ENCODE measurements at places on chromosomes 5 and 9.

- DNase-seq = no peak
These were observed 141.7 kb upstream of the PRLR start for GRCh38 chr5:35371951-35372426.

GRCh38 chr5:108386345-108387061 lies 4.6 kb upstream of the FBXL17 start:
- no peak for DNase-seq

GRCh38 chr5:147968855-147969254 lies 62.5 kb upstream of the C5orf46 start:
- no peak for DNase-seq

GRCh38 chr9:98597236-98597771 lies 111.4 kb downstream of the GABBR2 start:
- no peak for DNase-seq

- no peak for DNase-seq
These were observed 34.0 kb upstream of the AFAP1L1 start for GRCh38 chr5:149237662-149238061.

GRCh38 chr5:53820119-53820801 lies 259.8 kb downstream of the NDUFS4 start:
- DNase-seq = no peak

DNA sequence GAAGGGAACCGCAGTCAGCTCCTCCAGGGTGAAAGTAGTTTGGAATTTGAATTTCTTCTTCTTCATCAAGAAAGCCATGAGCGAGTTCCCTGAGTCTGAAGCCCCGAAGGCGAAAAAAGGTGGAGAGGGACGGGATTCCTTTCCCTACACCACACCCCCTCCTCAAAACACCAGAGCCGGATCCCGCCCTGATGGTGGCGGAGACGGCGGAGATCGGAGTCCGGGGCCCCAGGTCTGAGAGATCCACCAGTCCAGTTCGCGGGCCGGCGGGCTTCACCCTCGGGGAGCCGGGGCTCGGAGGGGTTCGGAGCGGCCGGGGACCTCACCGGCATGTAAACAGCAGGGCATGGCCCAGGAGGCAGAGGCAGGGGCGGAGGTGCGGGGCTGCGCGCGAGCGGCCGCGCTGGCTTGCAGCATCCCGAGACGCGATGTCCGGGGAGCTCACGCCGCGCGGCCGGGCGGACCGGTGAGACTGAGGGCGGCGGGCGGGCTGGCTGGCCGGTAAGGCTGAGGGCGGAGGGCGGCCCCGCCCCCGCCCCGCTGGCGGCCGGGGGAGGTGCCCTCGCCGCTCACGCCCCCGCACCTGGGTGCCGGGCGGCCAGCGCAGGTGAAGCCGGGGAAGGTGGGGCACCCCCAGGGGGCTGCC lies 606 bp downstream of the EEIG1 start:
- peak; percentile 60 for DNase-seq

GRCh38 chr5:95283022-95283615 lies 1.8 kb downstream of the MCTP1 start:
- no peak for DNase-seq

GRCh38 chr5:174644923-174645322 lies 79.5 kb upstream of the MSX2 start:
- no peak for DNase-seq

DNA sequence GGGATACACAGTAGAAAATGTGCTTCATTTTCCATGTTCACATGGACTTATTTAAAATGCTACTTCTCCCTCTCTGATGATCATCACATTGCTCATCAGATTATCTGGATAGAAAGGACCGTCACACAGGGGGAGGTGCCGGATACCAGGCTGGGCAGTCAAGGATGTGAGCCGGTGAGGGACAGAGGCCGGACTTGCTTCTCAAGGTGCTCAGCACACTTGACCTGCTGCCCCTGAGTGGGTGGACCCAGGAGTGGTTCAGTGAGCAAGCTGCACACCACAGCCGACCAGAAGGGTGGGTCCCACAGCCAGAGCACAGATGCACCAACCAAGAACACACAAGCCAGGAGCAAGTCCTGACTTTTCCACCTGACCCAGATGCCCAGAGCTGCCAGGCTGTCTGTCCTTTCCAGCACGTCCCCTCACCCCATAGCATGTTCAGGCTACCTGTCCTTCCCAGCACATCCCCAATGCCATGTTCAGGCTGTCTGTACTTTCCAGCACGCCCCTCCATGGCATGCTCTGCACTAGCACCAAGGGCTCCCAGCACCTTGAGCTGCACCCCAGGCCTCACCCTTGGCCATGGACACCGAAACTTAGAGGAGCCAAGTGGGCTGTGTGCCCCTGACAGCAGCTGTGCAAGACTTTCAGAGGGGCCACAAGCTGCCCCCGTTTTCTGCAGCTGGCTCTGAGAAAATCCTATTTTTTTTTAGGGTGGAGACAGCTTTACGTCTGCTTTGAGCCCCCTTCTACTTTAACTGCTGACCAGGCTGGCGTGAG lies 77.8 kb downstream of the SECISBP2 start:
- DNase-seq = no peak

GRCh38 chr5:119353686-119354366 lies 2.0 kb upstream of the TNFAIP8 start:
- peak; percentile 65 for DNase-seq

GRCh38 chr9:35481347-35481975 lies 8.4 kb upstream of the RUSC2 start:
- no peak for DNase-seq

DNA sequence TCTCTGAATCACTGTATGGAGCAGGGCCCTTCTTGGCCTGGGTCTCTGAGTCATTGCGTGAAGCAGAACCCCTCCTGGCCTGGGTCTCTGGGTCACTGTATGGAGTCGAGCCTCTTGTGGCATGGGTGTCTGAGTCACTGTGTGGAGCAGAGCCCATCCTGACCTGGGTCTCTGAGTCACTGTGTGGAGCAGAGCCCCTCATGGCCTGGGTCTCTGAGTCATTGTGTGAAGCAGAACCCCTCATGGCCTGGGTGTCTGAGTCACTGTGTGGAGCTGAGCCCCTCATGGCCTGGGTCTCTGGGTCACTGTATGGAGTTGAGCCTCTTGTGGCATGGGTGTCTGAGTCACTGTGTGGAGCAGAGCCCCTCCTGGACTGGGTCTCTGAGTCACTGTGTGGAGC lies 94.0 kb upstream of the RAPGEF1 start:
- DNase-seq = no peak

DNA sequence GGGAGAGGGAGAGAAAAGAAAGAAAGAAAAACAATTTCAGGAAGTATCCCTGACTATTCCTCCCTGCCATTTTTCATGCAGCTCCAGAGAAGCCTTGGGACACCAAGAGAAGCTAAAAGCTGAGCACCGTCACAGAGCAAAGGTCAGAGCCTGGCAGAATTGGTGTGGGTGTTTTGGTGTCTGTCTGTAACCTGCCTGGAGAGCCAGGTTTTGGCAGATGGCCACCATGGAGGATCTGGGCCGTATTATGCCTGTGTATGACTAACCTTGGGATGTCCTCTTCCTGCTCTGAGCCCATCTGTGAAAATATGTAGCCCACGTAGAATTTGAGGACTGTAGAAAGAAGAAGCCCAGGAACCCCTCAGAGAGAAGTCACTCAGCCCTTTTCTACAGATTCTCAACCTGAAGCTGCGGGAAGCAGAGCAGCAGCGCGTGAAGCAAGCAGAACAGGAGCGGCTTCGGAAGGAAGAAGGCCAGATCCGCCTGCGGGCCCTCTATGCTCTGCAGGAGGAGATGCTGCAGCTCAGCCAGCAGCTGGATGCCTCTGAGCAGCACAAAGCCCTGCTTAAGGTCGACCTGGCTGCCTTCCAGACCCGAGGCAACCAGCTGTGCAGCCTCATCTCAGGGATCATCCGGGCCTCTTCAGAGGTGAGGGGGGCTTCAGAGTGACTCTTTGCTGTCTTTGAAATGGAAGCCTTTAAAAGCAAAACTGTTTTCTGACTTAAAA lies 18.8 kb downstream of the GLE1 start:
- DNase-seq = no peak

DNA sequence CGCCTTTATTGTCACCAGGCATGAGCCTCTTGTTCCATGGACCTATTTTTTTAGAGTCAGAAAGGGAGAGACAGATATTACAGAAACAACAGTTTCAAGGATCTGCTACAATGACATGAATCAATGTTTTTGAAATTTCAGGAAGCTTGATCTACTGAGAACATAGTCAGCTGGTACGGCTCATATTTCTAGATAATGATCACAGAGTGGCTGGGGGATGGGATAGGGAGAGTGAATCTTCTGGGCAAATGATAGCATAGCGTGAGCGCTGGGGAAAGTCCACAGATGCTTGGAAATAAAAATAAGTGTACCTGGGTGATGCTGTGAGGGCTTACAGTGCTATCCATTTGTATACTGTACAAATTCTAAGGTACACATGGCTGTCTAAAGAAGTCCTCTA lies 340.4 kb downstream of the EBF1 start:
- no peak for DNase-seq

DNA sequence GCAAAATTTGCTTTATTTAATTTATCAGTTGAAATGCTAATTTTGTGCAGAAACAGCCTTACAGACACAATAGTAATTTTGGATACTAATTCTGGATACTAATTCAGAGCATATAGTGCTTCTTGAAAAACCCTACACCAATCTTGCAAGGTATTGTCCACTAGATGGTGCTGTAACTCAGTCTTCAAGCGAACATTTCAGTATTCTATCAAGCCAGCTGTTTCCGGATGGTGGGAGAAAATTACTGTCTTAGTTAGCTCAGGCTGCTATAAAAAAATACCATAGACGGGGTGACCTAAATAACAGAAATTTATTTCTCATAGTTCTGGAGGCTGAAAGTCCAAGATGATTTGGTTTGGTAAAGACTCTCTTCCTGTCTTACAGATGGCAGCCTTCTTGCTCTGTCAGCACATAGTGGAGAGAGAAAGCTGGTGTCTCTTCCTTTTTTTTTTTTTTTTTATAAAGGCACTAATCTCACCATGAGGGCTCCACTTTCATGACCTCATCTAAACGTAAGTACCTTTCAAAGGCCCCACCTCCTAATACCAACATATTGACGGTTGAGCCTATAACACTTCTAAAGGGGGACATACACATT lies 1306.5 kb upstream of the CDH9 start:
- no peak for DNase-seq

DNA sequence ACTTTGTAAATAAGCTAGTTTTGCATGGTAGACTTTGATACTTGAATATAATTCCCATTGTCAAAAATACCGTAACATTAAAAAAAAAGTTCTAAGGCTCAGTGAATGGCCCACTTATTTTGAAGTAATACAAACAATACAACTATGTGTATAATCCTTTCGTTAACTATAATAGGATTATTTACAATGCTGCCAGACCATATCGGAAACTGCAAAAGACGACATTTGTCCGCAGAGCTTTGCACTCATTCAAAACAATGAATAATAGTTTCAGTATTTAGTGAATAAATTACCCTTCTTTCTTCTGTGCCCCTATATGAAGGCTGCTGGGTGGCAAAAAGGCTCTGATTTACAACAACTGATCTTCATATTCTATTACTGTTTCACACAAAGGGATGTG lies 121.8 kb downstream of the DROSHA start:
- DNase-seq = no peak

GRCh38 chr9:137111788-137112563 lies 2.6 kb downstream of the DPP7 start:
- DNase-seq = no peak

- no peak for DNase-seq
These were observed 207.2 kb upstream of the RASEF start for GRCh38 chr9:83270116-83270515.

DNA sequence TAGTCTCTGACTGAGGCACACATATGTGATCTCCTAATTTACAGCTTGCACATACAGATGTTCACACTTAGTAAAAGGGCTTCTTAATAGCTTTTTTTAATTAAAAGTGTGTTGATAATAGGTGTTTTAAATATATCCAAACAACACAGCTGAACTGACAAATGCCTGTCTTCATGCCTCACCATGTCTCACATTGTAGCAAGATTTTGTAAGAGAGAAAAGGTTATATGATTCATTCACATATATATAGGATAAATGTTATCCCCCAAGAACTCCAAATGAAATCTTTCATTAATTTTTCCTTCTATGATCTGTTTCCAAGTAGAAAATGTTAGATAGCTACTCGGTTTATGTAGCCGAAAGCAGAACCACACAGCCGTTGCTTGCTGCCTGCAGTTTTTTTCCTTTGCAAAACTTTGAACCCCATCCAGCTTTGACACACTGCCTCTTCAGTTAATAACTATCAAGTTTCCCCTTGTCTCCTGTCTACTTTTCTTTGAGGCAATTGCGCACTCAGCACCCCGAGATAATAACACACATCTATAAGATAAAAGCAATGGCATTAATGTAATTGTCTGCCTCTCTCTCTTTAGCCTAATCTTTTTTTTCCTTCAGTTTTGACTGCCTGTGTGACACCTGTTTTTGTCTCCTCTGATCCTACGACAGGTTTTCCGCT lies 299.2 kb downstream of the BNC2 start:
- no peak for DNase-seq

- DNase-seq = no peak
These were observed 459.1 kb downstream of the SPOCK1 start for GRCh38 chr5:137040024-137040423.

GRCh38 chr5:154519359-154519758 lies 41.3 kb upstream of the HAND1 start:
- DNase-seq = no peak

DNA sequence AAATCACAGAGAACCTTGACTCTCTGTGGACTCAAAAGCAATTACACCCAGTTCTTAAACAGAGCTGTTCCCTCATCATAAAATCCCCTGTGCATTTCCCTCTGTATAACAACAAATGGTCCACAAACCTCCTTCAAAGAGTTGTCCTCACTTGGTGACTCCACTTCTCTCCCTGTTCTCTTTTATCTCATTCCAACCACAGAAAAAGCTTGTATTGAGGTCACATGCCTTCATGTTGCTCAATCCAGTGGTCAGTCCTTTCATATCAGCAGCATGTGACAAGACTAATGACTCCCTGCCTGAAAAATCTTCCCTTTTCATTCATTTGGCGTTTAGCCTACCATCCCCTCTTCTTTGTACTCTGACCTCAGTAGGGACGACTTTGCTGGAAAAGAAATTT lies 158.0 kb downstream of the DEPDC1B start:
- no peak for DNase-seq

DNA sequence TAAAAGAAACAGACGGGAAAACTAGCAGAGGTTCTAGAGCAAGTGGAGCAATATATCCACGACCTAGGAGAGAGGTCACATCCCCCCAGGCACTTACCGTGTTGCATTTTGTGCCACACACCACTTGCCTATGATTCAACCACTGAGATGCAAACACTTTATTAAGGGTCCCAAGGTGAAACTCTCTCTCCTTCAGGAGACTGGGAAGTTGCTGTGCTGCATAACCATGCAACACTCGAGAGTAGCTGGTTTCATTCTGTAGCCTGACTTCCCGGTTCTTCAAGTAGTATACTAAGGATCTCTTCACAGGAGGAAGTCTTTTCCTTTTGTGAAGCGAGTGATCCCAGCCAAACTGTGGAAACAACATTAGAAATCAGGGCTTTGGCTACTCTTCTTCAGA lies 1.6 kb downstream of the DCAF12 start:
- DNase-seq = no peak

Measured in CD4-positive, alpha-beta memory T cell (primary cell).